ENCODE measurements at places on chromosomes 3 and 15.

GRCh38 chr3:148162132-148162531 lies 535.6 kb upstream of the AGTR1 start:
- DNase-seq: no peak

- no peak for DNase-seq
Measured at GRCh38 chr3:159649951-159650350, 338.7 kb upstream of the IL12A start.

GRCh38 chr15:69609776-69610175 lies 157.2 kb downstream of the RPLP1 start:
- DNase-seq: no peak

DNA sequence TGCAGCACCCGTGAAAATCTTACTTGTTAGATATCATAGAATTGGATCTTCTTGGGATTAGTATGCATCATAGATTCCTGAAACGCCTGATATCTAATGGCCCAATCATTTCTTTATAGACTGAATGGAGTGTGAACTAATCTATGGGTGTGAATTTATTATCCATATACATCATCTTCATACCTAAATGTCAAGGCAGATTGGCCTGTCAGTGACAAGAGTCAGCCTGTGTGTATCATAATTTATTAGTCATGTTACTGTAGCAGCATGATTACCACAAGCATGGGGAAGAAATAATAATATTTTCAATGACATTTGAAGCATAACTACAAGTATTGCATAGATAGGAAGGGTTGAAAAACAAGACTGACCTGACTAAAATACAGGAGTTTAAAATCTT lies 235.8 kb downstream of the RAP2B start:
- DNase-seq: no peak

DNA sequence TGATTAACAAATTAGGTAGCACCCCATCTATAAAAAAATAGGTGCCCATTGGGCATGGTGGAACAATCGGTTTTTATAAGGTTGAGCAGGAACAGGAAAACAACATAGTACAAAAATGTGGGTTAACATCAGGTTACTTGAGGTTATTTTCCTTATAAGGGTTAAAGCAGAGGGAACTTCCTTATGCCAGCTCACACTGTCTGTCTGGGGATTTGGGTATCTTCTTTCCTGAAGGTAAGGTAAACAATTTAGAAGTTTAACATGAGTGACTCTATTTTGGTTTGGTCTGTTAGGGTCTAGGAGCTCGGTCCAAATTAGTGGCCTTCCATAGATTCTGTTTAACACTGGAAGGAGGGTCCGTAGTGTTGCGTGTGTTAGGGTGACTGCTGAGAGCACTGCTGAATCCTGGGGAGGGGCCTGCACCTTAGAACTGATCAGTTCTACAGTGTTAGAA lies 14.7 kb downstream of the CHD2 start:
- no peak for DNase-seq

DNA sequence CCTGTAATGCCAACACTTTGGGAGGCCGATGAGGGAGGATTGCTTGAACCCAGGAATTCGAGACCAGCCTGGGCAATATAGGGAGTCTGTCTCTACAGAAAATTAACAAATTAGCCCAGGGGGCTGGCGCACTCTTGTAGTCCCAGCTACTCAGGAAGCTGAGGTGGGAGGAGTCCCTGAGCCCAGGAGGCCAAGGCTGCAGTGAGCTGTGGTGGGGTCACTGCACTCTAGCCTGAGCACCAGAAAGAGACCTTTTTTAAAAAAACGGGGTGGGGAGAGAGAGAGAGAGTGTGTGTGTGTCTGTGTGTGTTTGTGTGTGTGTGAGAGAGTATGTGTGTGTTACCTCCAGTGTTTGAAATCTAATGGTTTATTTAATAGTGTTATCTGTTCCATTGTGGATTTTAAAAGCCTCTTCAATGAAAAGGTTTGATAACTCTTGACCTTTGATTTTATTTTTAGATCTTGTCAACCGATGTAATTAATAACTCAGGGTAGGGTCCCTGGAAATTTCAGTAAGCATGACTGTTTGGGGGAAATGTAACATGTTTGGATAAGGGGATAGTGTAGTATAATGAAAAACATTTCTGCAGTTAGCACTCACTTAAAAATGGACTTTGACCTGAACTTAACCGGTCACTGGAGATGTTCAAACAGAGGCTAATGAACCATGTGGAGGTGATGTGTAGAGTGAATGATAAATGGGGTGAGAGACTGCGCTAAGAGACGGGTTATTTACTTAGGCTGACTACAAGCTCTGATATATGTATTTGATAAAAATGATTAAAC lies 29.7 kb downstream of the LRCH3 start:
- no peak for DNase-seq

DNA sequence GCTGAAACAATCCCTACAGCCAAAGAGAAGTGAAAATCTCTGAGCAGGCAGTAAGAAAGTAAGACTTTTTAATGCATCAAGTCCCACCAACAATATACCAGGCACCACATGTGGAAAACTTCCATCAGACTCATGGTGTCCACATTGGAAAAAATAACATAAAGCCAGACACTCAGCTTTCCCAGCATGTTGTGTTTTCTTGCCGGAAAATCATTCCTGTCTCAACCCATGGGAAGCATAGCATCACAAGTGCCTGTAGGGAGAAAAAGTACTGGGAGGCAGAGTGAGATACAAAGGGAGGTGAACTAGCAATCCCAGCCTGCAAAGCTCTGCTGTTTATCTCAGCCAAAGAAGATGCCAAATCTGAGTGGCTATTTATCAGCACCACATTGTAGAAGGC lies 868.9 kb downstream of the SI start:
- DNase-seq: no peak

- DNase-seq: no peak
Measured at GRCh38 chr3:50100386-50100785, 11.7 kb downstream of the RBM5 start.

DNA sequence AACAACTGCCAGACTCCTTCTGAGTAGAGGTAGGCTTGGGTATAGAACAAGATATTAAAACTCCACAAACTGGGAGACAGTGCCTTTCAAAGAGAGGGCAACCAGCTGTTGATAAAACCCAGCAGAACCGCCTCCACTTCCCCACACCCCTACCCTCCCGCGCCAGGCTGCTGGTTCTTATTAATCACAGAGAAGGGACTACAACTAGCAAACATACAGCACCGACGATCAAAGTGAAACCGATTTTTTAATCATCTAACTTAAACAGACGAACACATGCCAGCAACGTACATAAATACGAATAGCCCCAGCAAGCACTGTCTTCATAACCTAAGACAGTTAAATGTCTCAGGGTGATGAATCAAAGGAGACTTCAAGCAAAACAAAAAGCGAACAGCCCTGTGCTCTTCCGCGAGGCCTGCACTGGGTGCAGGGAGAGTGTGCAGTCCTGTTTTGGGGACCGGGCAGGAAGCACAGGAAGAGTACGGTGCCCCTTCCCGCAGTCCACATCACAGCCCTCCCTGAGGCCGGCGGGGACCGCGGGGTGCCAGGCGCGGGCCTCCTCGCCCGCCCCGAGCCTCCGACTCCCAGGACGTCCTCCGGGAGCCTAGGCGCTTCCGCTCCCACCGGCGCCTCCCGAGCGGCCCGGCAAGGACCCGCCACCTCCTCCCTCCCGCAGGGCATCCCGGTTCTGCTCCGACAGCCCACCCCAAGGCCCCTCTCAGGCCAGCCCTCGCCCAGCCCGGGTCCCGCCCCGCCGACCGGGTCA lies 75.1 kb upstream of the VGLL4 start:
- DNase-seq: peak; percentile 51

DNA sequence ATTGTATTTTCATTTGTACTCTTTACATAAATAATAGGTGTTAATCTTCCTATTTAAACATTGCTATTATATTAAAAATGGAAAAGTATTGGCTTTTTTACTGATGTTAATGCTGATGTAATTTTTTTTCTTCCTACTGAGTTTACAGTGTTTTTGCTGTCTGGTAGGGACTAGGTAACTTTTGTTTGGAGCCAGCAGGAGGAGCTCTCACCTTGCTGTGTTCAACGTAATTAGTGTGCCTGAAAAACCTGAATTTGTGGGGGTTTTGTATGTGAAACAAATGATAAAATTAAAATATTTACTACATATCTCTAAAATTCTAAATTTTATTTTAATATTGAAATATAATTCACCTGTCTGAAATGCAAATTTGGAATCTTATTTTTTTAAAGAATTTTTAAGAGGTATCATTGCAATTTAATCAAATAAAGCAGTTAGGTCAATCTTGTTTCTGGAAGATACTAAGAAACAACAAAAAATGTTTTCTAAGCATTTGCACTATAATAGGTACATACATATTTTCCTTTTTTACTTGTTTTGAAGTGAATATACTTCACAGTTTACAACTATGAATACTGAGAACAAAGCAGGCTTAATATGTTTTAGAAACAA lies 48.8 kb downstream of the EPHA6 start:
- peak; percentile 32 for DNase-seq

DNA sequence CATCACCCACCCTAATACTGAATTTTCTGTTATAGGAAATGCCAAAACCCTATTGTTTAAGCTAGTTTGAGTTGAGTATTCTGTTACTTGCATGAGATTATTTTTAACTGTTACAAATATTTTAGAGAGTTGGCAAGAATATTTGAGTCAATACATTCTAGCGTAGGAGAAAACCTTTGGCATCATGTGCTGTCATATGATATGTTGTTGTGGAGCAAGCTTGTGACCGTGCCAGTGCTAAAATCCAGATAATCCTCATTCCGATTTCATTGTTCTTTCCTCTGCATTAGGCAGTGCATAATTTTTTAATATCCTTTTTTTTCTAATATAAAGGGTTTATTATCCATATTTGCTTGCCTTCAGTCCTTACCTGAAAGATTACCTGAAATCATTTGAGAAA lies 168.0 kb upstream of the GMNC start:
- DNase-seq: no peak

- DNase-seq: no peak
Measured at GRCh38 chr3:97388774-97389173, 375.8 kb upstream of the ARL6 start.

- DNase-seq: peak; percentile 82
Measured at GRCh38 chr3:10977892-10978510, 14.5 kb upstream of the SLC6A1 start.

DNA sequence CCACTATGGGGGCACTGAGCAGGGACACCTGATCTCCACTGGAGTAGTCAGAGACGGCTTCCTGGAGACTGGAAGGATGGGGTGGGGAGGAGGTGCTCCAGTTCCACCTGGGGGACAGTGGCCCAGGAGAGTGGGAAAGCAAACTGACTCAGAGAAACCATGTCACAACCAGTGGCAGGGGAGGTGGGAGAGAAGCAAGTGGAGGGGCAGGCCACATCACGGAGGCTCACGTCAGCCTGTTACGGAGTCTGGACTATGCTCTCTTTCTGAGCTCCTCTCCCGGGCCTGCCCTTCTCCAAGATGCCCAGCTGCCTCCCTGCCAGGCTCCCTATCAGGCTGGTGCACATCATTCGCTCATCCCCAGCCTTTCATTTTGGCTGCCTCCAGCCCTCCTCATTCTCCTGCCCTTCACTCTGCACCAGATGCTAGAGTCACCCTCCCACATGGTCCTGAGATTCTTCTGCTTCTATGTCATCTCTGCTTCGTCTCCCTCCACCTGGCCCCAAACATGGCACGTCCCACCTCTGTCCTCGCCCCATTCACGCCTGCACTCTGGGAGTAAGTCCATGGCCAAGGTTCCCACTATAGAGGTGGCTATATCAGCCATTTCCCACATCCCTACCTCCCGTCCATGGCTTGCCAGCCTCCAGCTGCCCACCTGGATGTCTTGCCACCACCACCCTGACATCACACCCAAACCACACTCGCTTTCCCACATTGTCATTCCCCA lies 100.3 kb downstream of the ADCY5 start:
- DNase-seq: no peak

GRCh38 chr15:74612677-74613076 lies 3.0 kb upstream of the CLK3 start:
- DNase-seq: no peak

Measured in fibroblast of skin of right quadriceps (primary cell).